Activated CD4-positive, alpha-beta T cell treated with anti-CD3 and anti-CD28 coated beads, Interleukin-2, amount 10 ng/mL, durations not matched to agents 7 days and 5 days (primary cell): ENCODE measurements at places on chromosomes 7 and 10.
A peak's percentile ranks its signal among the peaks of the same experiment; 100 is the strongest.

DNA sequence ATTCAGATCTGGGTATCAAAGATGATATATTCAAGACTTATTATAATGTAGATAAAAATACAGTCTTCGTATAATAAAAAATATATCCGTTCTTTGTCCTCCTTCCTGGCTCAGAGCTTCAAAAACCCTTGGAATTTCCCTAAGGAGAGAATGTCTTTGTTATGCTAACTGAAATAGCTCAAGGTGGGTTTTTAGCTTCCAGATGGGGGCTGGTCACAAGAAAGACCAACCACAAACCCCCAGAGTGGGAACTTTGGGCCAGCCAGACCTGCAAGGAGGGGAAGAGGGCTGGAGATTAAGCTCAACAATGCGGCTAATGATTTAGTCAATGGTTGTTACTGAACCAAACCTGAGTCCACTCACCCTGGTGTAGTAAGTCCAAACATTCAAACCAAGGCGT, 196.4 kb downstream of the SDHAF3 start:
- no peak for DNase-seq

DNA sequence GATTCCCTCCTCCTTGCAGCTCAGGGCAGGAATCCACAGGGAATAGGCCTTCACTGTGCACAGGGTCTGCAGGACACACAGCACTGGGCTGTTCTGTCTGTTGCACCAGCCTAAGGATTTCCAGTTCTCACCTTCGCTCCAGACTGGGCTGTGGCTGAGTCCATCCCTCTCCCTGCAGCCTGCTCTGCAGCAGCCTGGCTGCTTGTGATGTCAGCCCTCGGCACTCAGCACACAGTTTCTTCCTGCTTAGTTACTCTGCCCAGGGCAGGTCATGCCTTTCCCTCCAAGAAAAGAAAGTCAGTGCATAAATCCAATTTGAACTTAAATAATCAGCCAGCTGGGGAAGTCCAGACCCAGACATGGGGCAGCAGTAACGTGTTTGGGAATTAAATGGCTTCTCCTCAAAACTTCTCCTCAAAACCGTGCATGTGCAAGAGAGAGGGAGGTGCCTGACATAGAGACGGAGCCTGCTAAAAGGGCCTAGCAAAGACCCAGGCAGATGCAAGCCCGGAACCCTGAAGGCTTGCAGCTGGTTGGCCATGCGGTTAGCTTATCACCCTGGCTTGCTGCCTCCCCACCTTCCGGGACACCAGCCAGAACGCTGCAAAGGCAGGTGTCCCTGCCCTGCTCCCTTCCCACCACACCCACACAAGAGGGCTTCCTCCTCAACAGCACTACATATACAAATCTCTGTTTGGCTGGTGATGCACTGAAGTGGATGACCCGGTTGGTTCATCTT, 10.9 kb upstream of the GDF2 start:
- DNase-seq: peak; percentile 77

GRCh38 chr7:31110331-31111108, 58.4 kb downstream of the ADCYAP1R1 start:
- DNase-seq: no peak

DNA sequence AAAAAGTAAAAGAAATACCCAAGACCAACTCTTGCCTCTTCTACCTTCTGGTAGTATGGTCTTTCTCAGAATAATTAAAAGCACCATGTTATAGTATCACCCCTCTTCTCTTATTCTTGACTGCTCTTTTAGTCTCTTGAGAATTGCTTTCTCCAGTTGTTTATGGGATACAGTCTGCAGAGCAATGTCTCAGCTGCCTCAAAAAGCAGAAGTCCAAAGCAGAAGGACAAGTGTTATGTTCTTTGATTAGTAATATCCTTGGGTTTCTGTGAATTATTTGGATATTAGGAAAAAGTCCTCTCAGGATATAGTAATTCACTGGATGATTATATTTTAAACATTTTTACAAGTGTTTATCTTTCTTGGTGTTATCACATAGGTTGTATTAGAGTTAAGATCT, 7.4 kb downstream of the TAS2R41 start:
- no peak for DNase-seq

DNA sequence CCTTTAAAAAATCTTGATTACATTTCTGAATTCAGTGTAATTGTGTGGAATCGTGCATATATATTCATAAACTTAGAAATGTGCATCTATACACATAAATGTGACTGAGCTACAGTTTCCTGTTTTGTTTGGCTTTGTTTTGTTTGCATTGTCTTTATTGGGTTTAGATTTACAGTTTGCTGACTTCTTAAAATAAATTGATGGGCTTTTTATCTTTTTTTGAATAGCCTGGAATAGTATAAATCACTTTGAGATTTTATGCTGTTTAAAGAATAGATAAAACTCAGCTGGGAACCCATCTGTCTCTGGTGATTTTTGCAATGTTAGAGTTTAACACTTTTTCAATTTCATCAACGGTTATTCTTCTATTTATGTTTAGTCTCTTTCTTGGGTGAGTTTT, 21.2 kb upstream of the BRAF start:
- DNase-seq: no peak

DNA sequence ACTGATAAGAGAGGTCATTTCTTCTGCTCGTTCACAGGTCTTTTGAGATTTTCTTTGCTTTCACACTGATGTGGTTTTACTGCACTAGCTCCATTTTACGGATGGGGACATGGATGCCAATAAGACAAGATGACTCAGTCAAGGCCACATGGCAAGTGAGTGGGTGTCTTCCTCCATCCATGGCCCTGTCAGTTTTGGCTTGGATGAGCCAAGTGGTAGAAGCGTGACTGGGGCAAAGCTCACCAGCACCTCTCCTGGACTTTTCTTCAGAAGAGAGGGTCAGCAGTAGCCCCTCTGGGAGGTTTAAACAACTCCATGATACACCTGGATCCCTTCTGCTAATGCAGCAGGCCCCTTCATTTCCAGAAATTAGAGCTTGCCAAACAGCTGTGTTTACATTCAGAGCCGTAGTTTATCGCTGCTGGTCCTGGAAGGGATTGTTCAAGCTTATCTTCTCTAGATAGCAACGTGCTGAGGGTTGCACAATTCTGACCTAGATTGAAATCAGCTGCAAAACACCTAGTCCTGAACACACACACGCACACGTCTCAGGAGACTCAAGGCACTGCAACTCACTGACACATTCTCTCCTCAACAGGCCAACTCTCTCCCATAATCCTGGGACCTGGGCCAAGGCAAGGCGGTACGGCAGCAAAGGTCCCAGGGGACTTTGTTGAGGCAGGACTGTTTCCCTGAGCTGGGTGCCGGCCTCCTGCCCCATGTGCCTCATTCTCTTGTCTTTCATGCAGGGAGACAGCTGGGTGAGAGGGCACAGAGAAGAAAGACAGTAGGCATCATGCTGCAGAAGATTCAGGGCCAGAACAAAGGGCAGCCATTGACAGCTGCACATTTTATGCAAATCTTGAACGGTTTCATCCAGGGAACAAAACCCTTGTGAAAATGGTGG, 14.2 kb upstream of the PDCD4 start:
- no peak for DNase-seq

- peak; percentile 49 for DNase-seq
Measured at GRCh38 chr10:6973899-6974298, 393.8 kb upstream of the PRKCQ start.

- DNase-seq: no peak
Measured at GRCh38 chr10:125472010-125472607, 210.9 kb downstream of the TEX36 start.

DNA sequence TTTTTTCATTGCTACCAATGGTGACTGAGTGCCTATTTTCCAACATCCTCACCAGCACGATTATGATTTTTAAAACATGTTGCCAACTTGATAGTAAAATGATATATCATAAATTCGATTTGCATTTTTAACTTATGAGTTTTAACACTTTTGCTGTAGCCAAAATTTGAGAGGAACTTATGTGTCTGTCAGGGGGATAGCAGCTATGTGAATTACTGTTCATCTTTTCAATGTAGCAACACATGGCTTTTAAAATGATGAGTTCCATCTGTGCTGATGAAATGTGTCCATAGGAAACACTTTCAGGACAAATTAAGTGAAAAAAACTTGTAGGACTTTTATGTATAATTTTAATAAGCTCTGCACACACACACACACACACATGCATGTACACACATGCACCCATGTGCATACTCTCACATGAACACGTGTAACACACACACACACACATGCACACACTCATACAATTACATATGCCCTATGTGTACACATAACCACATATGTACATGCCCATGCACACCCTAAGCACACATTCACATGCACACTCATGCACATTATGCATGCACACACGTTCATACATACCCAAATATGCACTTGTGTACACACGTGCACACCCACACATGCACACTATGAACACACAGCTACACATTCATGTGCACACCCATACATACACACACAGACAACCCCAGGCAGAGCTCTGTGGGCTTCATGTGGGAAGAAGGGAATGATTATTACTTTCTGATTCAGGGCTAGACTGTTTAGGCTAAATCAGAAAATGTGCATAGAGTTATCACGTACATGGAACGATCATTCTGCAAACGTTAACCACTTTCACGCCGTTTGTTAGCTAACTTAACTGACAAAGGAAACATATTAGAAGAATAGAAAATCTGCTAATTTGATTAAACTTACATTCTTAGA, 68.9 kb downstream of the C10orf143 start:
- DNase-seq: no peak

- no peak for DNase-seq
Measured at GRCh38 chr7:122300211-122300932, 4.2 kb downstream of the FEZF1 start.

GRCh38 chr7:91185771-91186170, 78.5 kb upstream of the FZD1 start:
- DNase-seq: no peak

- peak; percentile 33 for DNase-seq
Measured at GRCh38 chr10:23095966-23096801, 805 bp downstream of the MSRB2 start.

- DNase-seq: peak; percentile 69
Measured at GRCh38 chr7:151244196-151244840, 4.2 kb downstream of the SMARCD3 start.

- no peak for DNase-seq
Measured at GRCh38 chr10:92832998-92833650, 15.2 kb upstream of the EXOC6 start.

GRCh38 chr7:91618776-91619765, 261.4 kb downstream of the MTERF1 start:
- no peak for DNase-seq

DNA sequence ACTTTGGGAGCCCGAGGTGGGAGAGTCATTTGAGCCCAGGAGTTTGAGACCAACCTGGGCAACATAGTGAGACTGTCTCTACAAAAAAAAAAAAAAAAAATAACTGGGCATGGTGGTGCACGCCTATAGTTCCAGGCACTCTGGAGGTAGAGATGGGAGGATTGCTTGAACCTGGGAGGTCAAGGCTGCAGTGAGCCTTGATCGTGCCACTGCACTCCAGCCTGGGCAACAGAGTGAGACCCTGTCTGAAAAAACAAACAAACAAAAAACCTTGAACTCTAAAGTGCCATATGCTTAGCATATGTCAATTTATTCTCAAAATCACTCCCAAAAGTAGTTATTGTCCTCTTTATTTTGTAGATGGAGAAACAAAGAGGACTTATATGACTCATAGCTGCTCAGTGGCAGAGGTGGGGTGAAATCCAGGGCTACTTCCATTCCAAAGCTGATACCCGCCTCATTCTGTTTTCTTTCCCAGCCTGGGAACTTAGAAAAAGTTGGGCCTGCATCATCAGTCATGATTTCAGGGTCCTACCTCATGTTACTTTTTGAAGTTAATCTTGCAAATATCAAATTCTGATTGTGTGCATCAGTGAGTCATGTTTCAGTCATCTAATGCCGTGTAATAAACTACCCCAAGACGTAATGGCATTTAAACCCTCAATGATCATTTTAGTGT, 13.3 kb downstream of the DHTKD1 start:
- no peak for DNase-seq

- peak; percentile 70 for DNase-seq
Measured at GRCh38 chr7:50092579-50093491, at the start of gene ZPBP. ZPBP (minus strand) TSS chr7:50093246; CDS start chr7:50093194, 52 bp downstream.

DNA sequence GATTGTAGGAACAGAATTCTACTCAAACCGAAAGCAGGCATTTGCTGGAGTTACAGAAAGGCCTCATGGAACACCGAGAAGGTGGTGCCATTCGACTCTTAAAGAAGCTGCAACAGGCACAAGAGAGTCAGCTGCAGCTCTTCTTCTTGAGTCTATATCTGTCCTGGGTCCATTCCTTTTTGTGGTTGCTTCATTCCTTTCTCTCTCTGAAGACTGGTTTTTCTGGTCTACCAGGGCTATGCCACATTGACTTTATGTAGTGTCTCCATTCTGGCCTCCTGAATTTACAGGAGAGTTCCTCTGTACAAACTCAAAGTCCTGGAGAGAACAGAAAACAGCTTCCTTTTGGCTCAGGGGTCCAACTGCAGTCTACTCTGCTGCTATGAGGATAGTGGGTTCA, 132.8 kb downstream of the CFTR start:
- DNase-seq: no peak

- no peak for DNase-seq
Measured at GRCh38 chr7:139004321-139005090, 23.3 kb upstream of the KIAA1549 start.

- no peak for DNase-seq
Measured at GRCh38 chr10:14781763-14782162, 7.1 kb upstream of the FAM107B start.

GRCh38 chr7:30851651-30852307, 59.9 kb upstream of the AQP1 start:
- DNase-seq: no peak

DNA sequence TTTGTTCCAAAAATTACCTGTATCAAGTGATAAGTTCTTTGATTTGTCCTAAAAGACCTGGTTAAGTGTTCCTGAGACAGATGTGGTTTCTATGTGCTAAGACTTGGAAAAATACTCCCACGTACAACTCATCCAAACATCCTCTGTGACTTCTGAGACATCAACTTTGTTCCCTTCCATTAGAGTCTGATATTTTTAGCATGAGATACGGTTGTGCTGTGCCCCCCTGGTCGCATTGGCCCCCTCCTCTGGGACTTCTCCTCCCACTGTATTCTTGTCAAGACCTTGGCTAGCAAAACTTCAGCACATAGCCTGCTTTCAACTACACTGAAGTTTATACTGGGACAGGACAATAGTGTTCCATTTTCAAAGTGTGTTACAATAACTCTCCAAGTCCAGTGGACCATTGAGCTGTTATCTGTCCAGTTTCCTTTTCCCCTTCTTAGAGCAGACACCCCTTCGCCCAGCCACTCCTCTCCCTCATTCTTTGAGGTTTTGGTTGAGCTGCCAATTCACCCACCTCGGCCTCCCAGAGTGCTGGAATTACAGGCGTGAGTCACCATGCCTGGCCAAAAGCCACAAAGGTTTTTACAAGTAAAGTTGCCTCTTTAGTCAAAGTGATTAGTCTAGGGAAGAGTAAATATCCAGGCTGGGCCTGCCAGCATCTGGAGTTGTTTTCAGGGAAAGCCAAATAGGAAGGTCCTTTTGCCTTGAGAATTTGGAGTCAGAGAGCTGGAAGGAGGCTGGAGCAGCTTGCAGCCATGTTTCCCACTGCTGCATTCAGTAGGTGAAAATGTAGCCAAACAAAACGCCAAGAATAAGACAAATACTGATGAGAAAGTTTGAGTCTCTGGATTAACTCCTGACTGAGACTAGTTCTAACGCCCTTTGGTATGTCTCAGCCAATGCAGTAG, 17.8 kb upstream of the PDLIM1 start:
- no peak for DNase-seq
